Stimulated activated CD4-positive, alpha-beta T cell treated with anti-CD3 and anti-CD28 coated beads, Interleukin-1b, Interleukin-23, amount 100 ng/mL, for 4 hours (primary cell): ENCODE measurements at places on chromosomes 13 and 19.

DNA sequence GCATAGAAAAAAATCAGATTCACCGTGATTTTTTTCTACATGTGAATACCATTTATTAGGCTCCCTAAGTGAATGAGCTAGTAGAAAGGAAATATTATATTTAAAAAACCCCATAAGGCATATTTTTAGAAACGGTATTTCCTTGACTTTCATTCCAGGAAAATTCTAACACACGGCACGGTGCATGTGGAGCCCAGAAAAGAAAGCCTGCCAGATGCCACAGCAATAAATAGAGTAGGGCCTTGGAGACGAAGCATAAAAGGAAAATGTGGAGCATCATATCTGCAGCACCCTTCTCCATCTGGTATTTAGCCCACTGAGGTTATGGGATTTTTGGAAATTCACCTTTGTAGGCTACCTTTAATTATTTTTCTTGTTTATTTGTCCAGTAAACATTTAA, 314.4 kb downstream of the ENOX1 start:
- DNase-seq = no peak

- no peak for DNase-seq
Observed at GRCh38 chr13:46665248-46665632, 112.3 kb downstream of the LRCH1 start.

DNA sequence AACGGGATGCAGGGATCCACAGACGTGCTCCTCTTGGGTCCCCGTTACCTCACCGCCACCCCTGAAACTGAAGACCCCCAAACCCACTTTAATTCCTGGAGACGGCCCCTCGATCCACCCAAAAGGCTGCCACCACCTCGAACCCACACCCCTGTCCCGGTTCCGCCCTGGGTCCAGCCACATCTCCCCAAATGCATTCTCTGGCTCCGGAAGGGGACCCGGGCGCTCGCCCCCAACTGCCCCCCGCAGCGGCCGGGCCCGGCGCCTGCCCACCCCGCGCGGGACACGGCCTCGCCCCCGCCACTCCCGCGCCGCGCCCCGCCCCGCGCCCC, 219 bp upstream of the FSTL3 start:
- DNase-seq = no peak

DNA sequence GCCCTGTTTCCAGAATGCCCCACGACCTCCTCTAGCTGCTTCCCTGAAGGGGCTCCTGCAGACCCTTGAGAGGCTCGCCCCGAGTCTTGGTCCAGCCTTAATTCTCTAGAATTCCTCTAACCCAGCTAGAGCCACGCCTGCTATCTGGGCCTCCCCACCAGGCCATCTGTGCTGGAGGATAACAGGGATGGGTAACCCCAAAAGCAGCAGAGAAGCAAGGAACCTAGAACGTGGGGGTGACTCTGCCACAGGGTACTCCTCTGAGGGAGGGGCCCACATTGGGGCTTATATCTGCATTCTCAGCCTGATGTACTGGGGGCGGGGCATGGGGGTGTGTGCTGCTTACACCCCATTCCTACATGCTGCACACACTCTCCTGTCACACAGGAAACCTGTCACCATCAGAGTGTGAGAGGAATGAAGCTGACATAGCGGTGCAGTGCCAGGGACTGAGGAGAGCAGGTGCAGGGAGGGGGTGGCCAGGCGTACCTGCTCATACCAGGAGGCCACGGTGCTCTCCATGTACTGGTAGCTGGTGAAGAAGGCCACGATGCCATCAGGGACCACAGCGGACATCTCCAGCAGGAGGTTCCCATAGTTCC, 13.8 kb downstream of the KLC3 start:
- DNase-seq = no peak

GRCh38 chr19:53554804-53555203, 16.9 kb downstream of the ZNF331 start:
- DNase-seq = no peak
